ENCODE measurements at places on chromosomes 7 and 10.

GRCh38 chr7:38179776-38180226 is 1.8 kb downstream of the STARD3NL start:
- DNase-seq = no peak

- no peak for DNase-seq
Measured at GRCh38 chr7:159370-160270, 32.8 kb upstream of the FAM20C start.

GRCh38 chr10:71234004-71234894 is 21.9 kb downstream of the UNC5B start:
- no peak for DNase-seq

GRCh38 chr7:133513608-133514007 is 260.7 kb downstream of the EXOC4 start:
- peak; percentile 38 for DNase-seq

- DNase-seq = no peak
Measured at GRCh38 chr7:151157645-151158329, 9.7 kb downstream of the GBX1 start.

DNA sequence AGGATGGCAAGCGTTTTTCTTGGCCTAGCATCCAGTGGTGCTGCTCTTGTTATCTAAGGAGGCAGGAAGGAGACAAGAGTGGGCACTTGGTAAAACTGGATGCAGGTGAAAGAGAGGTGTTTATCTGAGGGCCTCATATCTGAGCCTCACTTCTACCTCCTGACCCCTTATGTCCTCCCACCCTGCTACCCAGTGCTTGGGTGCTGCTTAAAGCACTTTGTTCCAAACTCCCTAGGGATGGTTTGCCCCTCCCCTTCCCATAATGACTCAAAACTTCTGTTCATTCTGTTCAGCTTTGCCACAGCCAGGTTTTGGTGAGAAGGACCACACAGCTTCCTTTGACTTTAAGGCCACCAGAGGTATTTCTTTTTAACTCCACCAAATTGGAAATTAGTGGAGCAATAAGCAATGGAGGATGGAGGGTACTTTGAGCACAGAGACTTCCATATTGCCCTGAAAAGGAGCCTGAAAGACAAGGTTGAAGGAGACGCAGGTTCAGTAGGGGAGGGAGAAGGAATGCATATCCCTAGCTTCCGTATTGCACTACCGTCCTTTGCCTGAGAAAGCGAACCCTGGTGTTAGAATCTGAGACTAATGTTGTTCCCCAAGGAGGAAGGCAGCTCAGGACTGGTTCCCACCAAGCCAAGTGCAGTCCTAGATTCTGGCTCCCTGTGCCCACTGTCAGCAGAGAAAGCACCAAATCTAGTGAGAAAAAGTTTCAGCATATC is 30.1 kb downstream of the ENTPD1 start:
- no peak for DNase-seq

GRCh38 chr10:21961847-21962246 is 41.7 kb downstream of the DNAJC1 start:
- DNase-seq = no peak

GRCh38 chr7:5303591-5304505 is 21.1 kb downstream of the SLC29A4 start:
- no peak for DNase-seq

GRCh38 chr10:29691564-29692072 is 56.8 kb upstream of the SVIL start:
- DNase-seq = peak; percentile 74

DNA sequence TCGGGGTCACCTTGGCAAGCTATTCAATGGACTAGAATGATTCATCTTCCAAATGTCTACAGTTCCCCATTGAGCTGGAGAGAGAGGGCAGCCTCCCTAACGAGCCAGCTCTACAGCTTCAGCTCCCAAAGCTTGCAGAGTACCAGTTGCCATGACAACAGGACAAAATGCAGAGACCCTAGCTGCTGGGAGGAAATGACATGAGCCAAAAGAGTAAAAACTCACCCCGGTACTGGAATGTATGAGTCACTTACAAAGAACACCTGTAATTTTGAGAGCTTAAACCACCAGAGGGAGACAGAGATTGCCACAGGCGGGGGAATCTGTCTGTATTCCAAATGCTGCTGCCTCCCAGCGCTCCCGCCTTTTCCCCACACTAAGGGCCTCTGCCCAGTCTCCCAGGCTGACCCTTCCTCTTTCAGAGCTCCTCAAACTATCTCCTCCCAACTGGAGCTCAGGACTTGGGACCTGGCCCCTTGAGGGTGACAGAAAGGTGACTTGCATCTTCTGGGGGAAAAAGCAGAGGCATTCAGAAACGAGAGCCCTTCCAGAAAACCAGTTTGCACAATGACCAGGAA is 95.5 kb downstream of the CUL2 start:
- peak; percentile 83 for DNase-seq
